CD8-positive, alpha-beta T cell (primary cell): ENCODE measurements at places on chromosomes 4 and X.

DNA sequence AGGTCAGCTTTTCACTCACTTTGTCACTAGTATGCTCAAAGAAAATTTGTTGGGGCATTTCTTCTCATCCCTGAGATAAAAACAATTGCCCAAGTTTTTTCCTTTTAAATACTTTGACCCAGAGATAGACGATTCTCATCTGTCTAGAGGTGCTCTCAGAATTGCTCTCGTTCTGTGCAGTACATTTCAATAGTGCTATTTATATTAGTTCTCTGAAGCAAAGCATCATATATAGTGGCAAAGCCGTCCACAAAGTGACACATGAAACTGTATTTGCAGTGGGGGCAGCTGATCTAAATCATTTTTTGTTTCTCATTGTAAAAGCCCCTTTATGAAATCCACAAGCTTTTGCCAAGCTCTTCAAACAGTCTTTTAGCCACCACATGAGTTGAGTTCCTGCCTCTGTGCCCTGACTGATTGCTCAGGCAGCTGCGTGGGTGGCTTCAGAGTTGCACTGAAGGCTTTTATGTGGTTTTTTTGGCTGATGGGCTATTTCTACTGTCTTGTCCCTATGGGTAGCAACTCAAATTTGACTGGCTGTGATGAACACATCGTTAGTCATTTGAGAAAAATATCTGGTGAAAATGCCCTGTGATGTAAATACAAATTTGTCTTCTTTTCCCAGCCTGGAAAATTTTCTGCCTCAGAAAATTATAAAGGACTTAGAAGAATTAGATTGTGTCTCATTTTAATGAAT is 119.1 kb upstream of the OTUD4 start:
- peak; percentile 60 for DNase-seq

DNA sequence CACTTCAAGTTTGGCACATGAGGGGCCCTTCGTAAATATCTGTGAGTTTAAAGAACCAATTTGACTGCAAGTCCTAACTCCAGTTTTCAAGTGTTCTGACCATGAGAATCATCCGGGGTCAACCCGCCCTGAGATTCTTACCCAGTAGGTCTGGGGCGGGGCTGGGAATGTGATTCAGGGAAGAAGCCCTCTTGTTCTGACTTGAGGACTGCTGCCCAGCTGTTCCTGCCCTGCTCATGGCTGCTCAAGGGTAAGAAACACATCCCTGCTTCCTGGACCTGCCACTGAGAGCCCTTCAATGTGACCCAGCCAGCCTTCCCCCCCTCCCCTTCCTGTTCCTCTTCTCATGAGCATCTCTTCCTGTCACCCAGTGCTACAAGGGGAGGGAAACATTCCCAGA is 92.7 kb upstream of the PGRMC2 start:
- DNase-seq, result no peak

GRCh38 chr4:95095348-95095974 is 337.7 kb downstream of the BMPR1B start:
- DNase-seq, result no peak

DNA sequence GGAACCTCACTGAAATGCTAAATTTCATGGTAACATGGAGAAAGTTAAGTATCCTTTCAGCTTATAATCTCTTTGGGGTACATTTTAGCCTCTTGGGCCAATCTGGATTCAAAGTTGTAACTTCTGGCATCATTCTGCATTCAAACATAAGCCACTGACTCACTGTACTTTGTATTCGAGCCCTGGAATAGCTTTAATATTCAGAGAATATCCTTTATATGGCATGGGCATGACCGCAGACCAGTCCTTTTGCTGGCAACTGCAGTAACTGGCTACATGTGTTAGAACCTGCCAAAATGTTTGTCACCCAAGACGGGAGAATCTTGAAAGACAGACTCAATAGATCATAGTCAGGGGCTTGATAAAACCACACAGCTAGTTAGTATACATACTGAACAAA is 3.3 kb downstream of the GASK1B start:
- no peak for DNase-seq

- DNase-seq, result no peak
Measured at GRCh38 chr4:147194604-147195003, 248.9 kb upstream of the TTC29 start.

- DNase-seq, result no peak
Measured at GRCh38 chr4:41155194-41155830, 59.0 kb downstream of the APBB2 start.

GRCh38 chrX:100358766-100359165 is 51.3 kb downstream of the PCDH19 start:
- DNase-seq, result no peak

DNA sequence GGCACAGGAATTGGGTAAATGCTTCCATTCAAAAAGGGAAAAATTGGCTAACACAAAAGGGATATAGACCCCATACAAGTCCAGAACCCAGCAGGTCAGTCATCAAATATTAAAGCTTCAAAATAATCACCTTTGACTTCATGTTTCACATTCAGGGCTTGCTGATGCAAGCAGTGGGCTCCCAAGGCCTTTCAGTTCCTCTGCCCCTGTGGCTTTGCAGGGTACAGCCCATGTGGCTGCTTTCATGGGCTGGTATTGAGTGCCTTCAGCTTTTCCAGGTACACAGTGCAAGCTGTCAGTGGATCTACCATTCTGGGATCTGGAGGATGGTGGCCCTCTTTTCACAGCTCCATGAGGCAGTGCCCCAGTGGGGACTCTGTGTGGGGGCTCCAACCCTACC is 253.0 kb downstream of the TECRL start:
- no peak for DNase-seq

- DNase-seq, result no peak
Measured at GRCh38 chr4:109998867-109999584, 86.3 kb downstream of the EGF start.

DNA sequence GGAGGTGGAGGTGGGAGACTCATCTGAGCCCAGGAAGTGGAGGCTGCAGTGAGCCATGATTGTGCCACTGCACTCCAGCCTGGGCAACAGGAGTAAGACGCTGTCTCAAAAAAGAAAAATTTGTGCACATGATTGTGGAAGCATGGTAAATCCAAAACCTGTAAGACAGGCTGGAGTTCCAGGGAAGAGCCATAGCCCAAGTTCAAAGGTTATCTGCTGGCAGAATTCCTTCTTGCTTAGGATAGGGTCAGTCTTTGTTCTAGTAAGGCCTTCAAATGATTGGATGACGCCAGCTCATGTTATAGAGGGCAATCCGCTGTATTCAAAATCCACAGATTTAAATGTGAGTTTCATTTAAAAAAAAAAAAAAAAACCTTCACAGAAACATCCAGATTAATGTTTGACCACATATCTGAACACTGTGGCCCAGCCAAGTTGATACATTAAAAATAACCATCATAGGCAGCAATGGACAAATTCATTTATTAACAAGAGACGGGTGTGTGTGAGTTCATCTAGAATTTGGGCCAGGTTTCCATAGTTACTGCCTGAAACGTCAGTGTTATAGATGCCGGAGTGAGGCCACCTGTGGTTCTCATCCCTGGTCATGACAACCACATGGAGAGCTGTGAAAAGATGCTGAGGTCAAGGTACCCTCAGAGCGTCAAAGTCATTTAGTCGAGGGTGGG is 35.2 kb upstream of the SLC2A9 start:
- no peak for DNase-seq

DNA sequence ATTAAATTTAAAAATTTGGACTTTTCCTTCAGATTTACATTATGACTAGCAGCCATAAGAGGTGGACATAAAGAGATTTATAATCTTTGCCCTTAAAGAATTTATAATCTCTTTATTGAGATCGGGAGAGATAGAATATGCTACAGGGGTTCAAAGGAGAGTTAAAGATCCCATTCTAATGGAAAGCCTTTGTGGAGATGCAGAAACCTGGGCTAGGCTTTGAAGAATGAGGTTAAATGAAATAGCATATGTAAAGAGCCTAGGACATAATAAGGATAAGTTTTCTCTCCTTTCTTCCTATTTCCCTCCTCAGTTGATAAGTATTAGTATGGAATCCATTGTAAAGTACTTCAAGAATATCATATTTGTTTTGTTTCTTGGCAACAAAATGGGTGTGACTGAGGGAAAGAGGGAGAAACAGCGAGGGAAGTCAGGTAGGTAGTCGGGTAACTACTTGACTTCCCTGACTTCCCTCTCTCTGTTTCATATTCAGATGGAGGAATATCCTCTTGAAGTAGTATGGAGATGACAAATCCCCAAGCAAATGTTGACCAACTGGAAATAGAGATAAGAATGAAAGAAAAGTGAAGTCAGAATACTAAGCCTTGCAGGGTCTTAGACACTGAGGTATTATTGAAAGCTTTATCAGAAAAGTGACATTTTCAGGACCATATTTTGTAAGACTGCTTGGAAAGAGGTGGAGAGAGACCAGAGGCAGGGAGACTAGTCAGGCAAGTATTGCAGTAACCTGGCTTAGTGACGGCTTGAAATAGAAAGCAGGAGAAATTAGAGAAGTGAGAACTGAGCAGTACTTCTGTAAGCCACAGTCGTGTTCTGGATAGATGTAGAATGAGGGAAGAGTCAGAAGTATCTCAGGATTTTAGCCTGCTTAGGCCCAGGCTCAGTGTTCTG is 82.9 kb downstream of the PDLIM5 start:
- DNase-seq, result no peak

- DNase-seq, result no peak
Measured at GRCh38 chrX:123188081-123188480, 4.0 kb downstream of the GRIA3 start.

GRCh38 chrX:68842351-68842750 is 13.5 kb downstream of the EFNB1 start:
- no peak for DNase-seq

- no peak for DNase-seq
Measured at GRCh38 chr4:141853091-141853764, 216.8 kb downstream of the IL15 start.

DNA sequence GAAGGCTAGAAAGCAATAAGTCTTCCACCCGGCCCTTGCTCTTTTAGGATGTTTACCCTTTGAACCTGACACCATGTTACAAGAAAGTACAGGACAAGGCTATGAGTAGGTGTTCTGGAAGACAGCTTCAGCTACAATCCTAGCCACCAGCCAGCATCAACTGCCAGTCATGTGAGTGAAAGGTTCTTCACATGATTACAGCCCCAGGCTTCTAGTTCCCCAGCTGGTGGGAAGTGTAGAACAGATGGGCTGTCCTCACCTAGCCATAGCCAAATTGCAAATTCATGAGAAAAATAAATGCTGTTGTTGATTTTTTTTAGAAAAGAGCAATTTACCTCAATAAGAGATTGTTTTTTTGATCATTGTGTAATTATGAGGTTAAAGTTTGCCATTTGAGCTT is 60.8 kb downstream of the GRXCR1 start:
- no peak for DNase-seq

GRCh38 chrX:95058815-95059214 is 1384.8 kb downstream of the FAM133A start:
- no peak for DNase-seq

GRCh38 chrX:10578527-10578926 is 41.9 kb downstream of the MID1 start:
- no peak for DNase-seq

GRCh38 chr4:7140692-7141069 is 51.7 kb upstream of the SORCS2 start:
- no peak for DNase-seq

- no peak for DNase-seq
Measured at GRCh38 chrX:25079020-25079419, 63.3 kb upstream of the ARX start.

DNA sequence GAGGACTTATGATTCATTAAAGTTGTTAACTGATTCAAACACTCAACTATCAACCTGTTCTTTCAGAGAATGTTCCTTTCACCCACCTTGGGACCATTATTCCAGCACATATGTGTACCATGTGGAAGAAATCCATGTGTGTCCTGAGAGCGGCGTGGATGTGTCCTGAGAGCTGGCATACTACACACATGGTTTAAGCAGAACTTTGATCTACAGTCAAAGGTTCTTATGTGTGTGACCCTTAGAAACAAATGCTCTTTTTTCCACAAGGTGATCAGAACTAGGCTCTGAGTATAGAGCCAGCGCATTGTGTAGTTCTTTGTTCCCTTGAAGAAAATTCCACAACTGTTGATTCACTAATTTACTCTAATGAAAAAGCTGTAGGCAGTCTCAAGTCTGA is 332.0 kb downstream of the NR3C2 start:
- DNase-seq, result no peak

DNA sequence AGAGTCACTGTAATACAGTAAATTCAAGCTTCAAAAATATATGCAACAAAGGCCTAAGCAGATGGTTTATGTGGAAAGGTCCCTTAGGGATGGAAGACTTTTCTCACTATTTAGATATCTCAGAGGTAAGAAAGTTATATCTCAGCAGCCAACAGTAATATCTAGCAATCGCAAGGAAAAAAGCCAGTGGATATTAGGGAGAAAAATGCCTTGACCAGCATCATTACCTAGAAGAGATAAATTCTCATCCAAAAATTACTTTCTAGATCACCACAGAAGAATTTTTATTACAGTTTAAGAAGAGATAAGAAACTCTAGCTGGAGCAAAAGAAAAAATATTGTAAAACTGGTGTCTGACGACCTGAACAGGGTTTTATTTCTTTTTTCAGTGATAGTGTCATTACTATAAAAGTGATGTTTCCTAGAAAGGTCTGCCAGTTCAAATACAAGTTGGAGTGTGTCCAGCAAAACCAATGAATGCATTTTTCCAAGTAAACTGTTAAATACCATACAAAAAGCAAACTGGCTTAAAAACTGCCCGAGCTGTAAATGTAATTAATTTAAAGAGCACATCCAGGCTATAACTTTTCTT is 100.0 kb downstream of the ATP11C start:
- DNase-seq, result no peak

DNA sequence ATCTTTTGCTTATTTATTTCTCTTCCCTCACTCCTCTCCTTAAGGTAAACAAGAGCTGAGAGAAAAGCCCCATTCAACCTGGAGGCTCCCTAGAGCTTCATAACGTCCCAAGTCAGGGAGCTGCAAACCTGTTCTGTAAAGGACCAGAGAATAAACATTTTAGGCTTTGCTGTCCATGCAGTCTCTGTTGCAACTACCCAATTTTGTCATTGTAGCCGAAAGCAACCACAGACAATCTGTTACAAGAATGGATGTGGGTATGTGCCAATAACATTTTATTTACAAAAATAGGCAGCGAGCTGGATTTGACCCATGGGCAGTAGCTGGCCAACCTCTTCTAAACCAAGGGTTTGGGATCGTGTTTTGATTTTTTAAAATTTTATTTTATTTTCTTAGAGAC is 71.3 kb upstream of the TBL1X start:
- DNase-seq, result no peak

DNA sequence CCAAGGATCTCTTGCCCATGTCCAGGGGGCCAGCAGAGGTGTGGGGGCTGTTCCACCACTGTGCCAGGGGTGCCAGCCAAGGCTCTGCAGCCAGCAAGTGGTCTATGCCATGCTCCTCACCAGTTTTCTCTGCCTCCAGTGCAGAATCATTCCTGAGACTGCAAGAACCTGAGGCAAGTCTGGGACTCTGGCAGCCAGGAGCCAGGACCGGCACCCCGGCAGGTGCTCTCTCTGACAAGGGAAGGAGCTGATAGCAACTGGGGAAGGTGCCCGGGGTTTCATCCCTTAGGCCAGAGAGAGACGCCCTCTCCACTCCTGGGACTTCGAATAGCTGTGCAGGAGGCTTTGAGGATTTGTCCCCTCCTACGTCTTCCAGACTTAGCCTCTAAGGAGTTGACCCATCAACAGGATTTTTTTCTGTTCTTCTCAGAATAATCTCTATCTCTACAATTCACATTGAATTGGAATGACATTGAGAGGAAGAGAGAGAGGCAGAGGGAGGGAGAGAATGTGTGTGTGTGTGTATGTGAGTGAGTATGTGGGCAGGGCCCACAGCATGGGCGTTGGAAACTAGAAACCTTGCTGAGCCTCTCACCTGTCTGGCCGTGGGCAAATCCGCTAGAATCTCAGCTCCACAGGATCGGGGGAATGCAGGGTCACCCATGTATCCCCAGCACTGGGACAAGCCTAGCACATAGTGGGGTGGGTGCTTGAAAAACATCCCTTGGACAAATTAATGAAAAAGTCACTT is 74.5 kb upstream of the AFAP1 start:
- no peak for DNase-seq
